Kidney (tissue), 22 donors: ENCODE measurements at places on chromosomes 16 and 17.

- DNase-seq: no peak
Measured at GRCh38 chr17:81068411-81069134, 33.6 kb downstream of the BAIAP2 start.

GRCh38 chr16:19406891-19407491 lies 10.7 kb upstream of the TMC5 start:
- DNase-seq: no peak

DNA sequence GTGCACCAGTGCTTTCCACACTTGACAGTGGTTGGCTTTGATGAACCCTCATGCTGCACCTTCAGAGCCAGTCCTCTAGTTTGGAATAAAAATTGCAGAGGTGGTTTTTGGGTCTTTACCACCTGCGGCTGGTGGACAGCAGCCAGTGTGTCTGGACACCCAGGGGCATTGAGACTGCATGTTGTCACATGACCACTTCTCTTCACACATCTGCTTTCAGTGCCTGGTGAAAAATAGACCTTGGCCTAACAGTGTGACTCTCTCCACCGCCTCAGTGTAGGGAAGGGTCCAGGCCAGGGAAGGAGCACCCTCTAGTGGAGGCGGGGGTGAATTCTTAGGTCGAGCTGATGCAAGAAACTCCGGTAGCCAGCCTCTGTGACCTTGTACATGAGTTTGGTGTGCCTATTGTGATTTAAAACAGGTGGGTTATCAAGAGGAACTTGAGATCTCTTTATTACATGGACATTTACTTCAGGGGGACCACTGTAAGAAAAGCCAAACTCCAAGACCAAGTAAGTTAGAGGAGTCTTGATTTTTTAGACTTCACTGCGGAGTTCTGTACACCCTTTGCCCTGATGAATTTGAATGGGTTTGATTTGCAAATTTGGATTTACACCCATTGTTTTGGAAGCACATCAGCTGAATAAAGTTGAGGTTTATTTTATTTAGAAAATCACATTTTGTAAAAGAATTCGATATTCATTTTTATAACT lies 17.9 kb downstream of the GOSR2 start:
- peak; percentile 80 for DNase-seq

DNA sequence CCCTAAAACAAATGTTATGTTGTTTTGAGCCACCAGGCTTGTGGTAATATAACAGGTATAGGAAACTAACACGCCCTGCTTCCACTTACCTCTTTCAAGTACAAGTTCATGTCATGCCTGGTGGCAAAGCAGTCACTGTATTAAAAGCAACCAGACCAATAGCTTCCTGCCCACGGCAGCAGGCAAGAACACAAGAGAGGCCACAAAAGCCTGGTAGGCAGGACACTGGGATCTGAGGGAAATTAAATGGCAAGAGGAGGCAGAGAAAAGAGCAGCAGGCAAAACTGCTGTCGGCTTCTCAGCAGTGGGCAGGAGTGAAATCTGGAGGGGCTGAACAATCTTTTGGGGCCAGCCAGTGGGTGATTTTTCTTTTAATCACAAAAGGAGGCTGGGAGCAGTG lies 2.2 kb downstream of the CYTH1 start:
- DNase-seq: no peak

GRCh38 chr17:65099941-65100315 lies 37.2 kb upstream of the RGS9 start:
- DNase-seq: no peak
